ENCODE measurements at places on chromosomes 16 and 17.

DNA sequence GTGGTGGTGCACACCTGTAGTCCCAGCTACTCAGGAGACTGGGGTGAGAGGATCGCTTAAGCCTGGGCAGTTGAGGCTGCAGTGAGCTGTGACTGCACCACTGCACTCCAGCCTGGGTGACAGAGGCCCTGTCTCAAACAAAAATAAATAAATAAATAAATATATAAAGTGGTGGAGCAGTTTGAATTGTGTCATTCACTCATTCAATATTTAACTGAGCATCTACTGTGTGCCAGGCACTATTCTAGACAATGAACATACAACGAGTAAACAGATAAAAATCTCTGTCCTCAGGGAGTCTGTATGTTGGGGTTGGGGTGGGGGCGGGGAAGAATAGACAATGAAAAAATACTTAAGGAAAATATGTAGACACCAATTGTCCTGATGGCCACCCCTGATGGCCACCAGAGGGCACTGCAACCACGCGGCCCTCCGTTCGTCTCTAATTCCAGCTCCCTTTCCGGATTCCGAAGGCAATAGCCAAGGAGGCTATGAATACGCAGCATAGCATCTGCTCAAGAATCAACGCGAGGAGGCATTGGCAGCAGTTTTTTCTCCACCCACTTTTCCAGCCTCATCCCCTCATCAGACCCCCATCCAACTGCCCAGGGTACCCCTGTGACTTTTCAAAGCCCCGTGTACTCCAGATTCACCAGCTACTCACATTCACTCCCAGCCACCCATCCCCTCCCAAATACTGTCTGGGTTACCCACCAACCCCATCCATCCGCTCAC is 21.4 kb downstream of the QPRT start:
- DNase-seq = peak; percentile 80

DNA sequence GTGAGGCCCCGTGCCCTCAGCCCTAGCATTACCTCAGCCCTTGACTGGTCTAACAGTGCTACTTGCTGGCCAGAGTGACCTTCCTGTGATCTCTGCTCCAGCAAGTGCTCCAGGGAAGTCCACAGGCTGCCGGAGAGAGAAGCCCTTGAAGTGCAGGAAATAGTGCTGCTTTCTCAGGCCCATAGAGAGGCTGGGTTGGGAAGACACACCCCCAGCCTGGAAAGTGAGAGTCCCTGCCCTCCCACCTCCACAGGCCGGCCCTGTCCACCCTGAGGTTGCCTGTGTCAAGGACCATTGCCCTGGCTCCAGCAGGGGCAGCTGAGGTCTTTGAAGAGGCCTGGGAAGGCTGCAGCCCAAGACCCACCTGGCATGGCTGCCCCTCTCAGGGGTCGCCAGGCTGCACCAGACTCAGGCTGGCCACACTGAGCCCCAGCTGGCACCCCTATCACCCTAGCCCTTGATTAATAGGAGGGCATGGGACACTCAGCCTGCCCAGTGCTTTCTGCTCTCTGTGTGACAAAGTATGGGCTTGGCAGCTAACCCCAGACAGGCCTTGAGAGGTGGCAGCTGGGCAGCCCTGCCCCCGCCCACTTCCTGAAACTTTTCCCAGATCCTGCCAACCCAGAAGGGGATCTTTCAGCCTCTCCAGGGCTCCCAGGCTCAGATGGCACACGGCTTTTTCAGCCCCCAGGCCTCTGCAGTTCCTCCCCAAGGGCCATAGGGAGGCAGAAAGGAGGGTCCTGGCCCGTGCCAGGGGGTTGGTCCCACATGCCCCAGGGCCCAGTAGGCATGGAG is 21.7 kb downstream of the ATP6V0D1 start:
- DNase-seq = peak; percentile 89

DNA sequence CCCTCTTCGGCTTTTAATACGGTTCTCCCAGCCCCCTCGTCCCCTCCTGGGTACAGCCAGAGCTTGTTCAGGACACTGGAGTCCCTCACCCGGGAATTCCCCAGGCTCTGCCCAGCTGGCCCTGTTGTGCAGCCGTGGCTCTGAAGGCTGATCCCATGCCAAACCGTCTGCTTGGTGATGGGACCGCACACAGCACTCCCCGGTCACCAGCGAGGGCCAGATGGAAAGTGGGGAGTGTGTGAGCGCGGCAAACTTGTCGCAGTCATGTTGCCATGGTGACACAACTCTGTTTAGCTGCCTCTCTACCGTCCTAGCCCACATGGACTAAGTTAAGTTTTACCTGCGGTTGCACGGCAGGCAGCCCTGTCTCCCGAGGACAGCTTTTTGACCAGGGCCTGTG is 107.9 kb downstream of the RAP1GAP2 start:
- peak; percentile 67 for DNase-seq

GRCh38 chr16:56781528-56781961 is 51.6 kb downstream of the NUP93 start:
- no peak for DNase-seq

- no peak for DNase-seq
These were observed 16.6 kb upstream of the C16orf74 start for GRCh38 chr16:85767531-85767930.

GRCh38 chr17:39800540-39800939 is 62.8 kb downstream of the GRB7 start:
- DNase-seq = peak; percentile 45

GRCh38 chr16:48559462-48560211 is 50.3 kb downstream of the N4BP1 start:
- DNase-seq = no peak

DNA sequence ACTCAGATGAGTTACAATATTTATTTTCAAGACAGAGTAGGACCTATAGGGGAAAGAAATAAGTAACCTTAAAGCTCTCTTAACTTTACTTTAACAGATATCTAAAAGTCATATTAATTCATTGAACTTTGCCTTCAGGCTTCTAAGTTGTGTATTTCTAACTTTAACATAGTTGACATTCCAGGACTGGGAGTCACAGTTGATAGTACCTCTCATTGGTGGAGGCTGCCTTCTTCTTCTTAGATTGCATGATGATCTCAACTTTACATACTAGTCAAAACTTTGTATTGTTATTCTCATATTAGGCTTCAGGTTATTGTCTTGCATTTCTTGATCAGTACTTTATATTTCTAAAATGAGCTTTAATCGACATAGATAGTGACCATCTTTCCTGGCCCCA is 350.1 kb upstream of the KIF2B start:
- no peak for DNase-seq

DNA sequence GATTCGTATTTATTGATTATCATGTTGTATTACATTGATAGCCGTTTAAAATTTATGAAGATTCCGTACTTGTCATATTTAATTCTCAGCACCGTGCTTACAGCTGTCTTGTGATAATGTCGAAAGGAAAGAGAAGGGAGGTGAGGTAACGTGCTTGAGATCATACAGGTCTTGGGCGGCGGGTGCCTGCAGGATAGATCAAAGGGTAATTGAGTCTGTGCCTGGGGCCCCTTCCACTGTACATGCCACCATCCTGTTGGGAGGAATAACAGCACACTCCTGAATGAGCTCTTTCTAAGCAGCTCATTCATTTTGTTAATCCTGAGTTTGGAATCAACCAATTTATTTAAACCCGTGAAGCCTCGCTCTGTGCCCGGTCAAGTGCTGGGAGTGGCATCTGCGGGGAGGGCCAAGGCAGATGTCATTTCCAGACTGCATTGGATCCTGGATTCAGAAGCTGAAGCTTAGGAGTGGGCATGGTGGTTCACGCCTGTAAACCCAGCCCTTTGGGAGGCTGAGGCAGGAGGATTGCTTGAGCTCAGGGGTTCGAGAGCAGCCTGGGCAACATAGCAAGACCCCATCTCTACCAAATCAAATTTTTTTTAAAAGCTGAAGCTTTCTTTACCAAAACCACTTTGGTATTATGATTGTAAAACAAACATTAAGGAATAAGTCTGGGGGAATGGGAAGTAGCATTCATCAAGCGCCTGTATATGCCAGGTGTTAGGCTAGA is 25.8 kb downstream of the WWOX start:
- no peak for DNase-seq

- peak; percentile 39 for DNase-seq
These were observed 16.3 kb downstream of the ENPP7 start for GRCh38 chr17:79746889-79747507.

Measured in thyroid gland (tissue), 4 donors.